ENCODE measurements at places on chromosomes 16 and 17. TPM values are rescaled to one million over a fixed set of nuclear protein-coding genes. Genes with fewer than 3 reads are reported as not detected.

DRC7 gene
- total RNA-seq, result not detected

SIRT7 gene
- total RNA-seq, result 22.8 TPM

CCDC144A gene
- 1.2 TPM for total RNA-seq

CDH3 gene
- total RNA-seq, result 28.6 TPM

GPR142 gene
- total RNA-seq, result not detected

GALR2 gene
- total RNA-seq, result not detected

ACSM5 gene
- total RNA-seq, result 4.6 TPM

KCNJ18 gene
- not detected for total RNA-seq

ICAM2 gene
- not detected for total RNA-seq

DNA sequence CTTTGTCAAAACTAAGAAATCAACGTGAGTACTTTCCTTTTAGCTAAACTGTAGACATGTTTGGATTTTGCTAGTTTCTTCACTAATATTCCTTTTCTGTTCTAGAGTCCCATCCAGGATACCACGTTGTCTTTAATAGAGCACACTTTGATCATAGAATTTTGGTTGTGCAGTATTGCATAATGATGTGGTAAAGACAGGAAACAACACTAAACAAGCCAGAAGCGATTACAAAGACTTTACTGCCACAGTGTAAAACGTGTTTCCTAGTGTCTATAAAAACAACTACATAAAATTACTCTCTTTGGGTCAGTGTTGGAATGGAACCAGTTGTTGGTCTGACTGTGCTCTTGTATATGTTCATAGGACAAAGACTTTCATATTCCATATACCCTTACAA lies 19.3 kb downstream of the SHISA9 start:
- no peak overlapping the region for H3K4me3 ChIP-seq
- H3K27me3 ChIP-seq, result no peaks in the 10 kb centered on the region
- no peaks in the 10 kb centered on the region for H3K4me1 ChIP-seq
- no peak for DNase-seq

- H3K4me3 ChIP-seq, result no peak overlapping the region
- no peaks in the 10 kb centered on the region for H3K4me1 ChIP-seq
- H3K27me3 ChIP-seq, result no peaks in the 10 kb centered on the region
- H3K27ac ChIP-seq, result no peak overlapping the region
- DNase-seq, result no peak
Observed at GRCh38 chr17:42704837-42705494, 22.6 kb downstream of the CNTNAP1 start.

DNA sequence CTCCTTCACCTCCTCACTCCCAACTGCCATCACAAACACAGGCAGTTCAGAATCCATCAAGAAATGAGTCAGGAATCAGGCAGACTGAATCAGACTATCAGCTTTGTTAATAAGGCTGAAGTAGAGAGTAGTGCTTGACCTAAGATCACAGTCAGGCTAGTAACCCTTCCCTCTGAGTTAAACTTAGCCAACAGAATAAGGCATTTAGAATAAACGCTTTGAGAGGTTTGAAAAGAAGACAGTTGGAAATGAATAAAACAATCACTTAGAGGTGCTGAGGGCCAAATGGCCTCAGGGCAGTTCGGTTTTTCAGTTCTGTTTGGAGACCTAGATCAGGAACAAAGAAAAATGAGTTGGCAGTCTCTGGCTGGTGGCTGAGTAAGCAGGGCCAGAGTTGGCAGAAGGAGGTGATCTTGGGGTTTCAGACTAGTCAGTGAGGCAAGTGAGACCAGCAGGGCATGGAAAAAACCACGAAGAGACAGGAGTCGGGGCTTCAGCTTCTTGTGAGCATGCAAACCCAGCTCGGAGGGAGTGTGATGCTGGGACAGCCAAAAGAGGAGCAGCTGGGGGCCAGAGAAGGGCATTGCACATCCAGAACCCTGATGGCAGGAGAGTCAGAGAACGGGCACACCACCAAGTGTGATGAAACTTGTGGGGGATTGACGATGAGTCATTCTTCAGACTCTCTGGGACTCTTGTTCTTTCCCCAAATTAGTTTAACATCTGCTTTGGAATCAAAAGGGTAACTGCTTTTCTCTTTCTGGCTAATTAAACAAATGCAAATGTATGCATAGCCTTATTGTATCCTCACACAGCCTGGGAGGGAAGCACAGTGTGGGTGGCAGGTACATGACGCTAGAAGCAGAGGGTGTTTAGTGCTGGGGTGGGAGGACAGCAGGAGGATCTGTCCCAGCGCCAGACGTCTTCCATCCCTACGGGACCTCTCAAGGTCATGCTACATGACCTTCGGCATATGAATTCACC lies 54.8 kb downstream of the SPECC1 start:
- no peaks in the 10 kb centered on the region for H3K36me3 ChIP-seq
- H3K4me1 ChIP-seq, result peaks cover 30% of the 10 kb centered on the region
- H3K4me3 ChIP-seq, result no peak overlapping the region

DNA sequence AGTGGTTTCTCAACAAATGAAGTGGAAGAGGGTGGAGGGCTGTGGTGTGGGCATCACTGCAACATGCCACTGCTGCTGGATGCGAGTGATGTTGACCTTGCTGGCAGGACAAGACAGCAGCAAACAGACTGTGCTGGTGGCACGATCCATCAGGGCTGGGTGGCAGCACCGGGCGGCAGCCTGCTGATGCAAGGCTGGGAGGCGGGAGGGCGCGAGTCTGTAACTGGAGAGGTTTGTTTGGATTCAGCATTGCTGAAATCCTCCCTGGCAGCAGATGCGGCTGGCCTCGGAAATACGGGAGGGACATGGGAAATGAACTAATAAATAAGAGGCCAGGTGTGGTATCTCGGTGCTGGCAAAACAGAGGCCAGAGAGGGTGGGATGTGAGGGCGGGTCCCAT lies 224.2 kb downstream of the ENGASE start:
- H3K27me3 ChIP-seq, result no peaks in the 10 kb centered on the region
- H3K36me3 ChIP-seq, result no peaks in the 10 kb centered on the region
- DNase-seq, result no peak
- no peak overlapping the region for H3K27ac ChIP-seq

- peak overlapping the region; percentile 91 for H3K4me3 ChIP-seq
- H3K27ac ChIP-seq, result peak overlapping the region; percentile 97
- H3K36me3 ChIP-seq, result no peaks in the 10 kb centered on the region
- DNase-seq, result peak; percentile 46
Observed at GRCh38 chr17:38867179-38867967, 2.5 kb upstream of the LASP1 start.

GRCh38 chr16:55695595-55695994 lies 39.8 kb downstream of the SLC6A2 start:
- no peak overlapping the region for H3K4me3 ChIP-seq
- no peaks in the 10 kb centered on the region for H3K36me3 ChIP-seq
- no peaks in the 10 kb centered on the region for H3K27me3 ChIP-seq
- no peak for DNase-seq
- H3K27ac ChIP-seq, result no peak overlapping the region

GRCh38 chr17:6286233-6286632 lies 148.7 kb downstream of the AIPL1 start:
- H3K4me3 ChIP-seq, result no peak overlapping the region
- no peak for DNase-seq
- no peaks in the 10 kb centered on the region for H3K36me3 ChIP-seq
- H3K4me1 ChIP-seq, result no peaks in the 10 kb centered on the region

DNA sequence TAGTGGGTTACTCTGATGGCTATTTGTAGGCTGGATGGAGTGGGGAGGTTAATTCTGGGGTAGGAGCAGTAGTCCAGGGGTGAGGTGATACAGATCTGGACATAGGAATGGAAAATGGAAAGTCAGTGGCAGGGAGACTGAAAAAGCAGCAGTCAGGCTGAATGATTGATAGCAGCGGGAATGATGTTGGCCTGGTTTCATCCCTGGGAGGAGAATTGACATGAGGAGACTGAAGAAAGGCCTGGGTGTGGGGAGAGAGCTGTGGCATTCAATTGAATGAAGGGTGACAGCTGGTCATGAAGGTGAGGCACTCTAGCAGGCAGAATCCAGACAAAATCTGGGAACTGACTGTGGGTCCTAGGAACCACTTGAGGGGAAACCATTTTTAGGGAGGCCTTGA lies 34.7 kb upstream of the CLEC18A start:
- no peaks in the 10 kb centered on the region for H3K27me3 ChIP-seq
- DNase-seq, result no peak
- H3K27ac ChIP-seq, result no peak overlapping the region
- H3K4me3 ChIP-seq, result no peak overlapping the region

DNA sequence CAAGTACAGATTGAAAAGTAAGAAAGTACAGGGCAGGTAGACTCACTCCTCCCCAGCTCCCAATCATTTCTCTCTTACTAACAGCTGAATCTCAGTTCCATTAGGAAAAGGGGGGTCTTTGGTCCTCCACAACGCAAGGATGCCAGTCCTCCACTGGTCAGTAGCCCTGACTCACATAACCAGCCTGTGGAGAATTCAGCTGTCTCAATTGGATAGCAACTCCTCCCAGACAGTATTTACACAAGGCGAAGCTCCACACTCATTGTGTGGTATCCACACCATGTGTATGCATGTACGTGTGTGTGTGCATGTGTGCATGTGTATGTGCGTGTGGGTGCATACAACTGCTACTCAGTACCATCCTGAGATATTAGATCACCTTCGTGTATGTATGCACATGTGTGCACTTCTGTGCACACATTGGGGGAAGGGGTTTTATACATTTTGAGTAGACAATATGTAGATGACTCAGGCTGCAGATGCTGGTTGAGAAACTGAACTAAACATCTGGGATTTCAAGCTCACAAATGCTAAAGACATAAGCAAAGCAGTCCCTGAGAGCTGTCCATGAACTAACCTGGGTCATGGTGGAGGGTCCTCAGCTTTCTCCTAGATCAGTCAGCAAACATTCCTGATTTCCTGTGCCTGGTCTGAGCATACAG lies 240.1 kb downstream of the SLC39A11 start:
- no peaks in the 10 kb centered on the region for H3K4me1 ChIP-seq
- no peak overlapping the region for H3K27ac ChIP-seq
- peaks cover 13% of the 10 kb centered on the region for H3K36me3 ChIP-seq
- no peaks in the 10 kb centered on the region for H3K27me3 ChIP-seq

- peak overlapping the region; percentile 21 for H3K4me3 ChIP-seq
- DNase-seq, result peak; percentile 65
- H3K4me1 ChIP-seq, result peaks cover 60% of the 10 kb centered on the region
- H3K27me3 ChIP-seq, result no peaks in the 10 kb centered on the region
- H3K36me3 ChIP-seq, result no peaks in the 10 kb centered on the region
Observed at GRCh38 chr16:4090351-4090851, 25.8 kb downstream of the ADCY9 start.

DNA sequence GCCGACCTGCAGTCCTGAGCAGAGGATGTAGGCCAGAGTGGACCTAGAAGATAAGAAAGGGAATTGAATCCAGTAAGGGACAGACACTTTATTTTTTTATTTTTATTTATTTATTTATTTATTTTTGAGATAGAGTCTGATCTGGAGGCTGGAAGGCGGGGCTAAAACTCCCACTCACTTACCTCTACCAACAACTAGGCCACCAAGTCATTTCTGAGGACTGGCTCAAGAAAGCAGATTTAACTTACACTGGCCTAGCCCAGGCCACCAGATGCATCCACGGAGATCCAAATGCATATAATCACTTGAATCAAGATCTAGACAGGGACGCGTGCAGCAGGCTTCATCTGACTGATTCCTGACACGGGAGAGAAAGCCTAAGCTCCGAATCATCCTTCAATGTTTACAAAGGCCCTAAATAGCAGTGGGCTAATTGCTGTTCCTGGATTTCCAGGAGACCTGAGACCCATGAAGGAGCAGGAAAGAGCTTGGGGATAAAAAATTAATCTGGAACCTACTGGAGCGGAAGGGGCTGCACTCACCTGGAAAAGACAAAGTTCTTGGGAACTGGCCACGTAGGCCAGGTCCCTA lies 1.1 kb upstream of the ALOX12 start:
- H3K27ac ChIP-seq, result no peak overlapping the region
- DNase-seq, result no peak
- peaks cover 17% of the 10 kb centered on the region for H3K4me1 ChIP-seq
- H3K4me3 ChIP-seq, result no peak overlapping the region
- no peaks in the 10 kb centered on the region for H3K27me3 ChIP-seq

- H3K4me3 ChIP-seq, result no peak overlapping the region
- no peak for DNase-seq
Observed at GRCh38 chr17:49342575-49342936, 19.5 kb downstream of the ZNF652 start.

GRCh38 chr16:59540621-59541020 lies 806.5 kb upstream of the GOT2 start:
- H3K4me3 ChIP-seq, result no peak overlapping the region
- no peaks in the 10 kb centered on the region for H3K27me3 ChIP-seq
- H3K36me3 ChIP-seq, result no peaks in the 10 kb centered on the region
- H3K27ac ChIP-seq, result no peak overlapping the region
- no peaks in the 10 kb centered on the region for H3K4me1 ChIP-seq

Data from stomach (tissue), 19 donors.